Peyer's patch (tissue), 4 donors: ENCODE measurements at places on chromosomes 3 and 15. TPM values are rescaled to one million over a fixed set of nuclear protein-coding genes. Genes with fewer than 3 reads are reported as not detected.

DNA sequence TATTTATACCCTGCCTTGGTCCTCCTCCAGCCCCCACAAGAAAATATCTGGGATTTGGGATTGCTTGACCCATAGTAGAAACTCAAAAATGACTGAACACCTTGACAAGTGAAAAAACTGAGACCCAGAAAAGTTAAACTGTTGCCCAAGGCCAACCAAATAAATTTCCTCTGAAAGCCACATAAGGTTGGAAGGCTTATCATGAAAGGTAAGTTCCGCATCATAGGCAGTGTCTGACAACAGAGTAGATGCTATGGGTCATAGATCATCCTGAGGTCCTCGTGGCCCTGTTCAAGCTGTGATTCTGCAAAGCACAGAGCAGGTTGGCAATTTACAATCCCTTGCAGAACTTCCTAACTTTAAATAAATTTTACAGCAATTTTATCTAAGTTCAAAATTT lies 140.8 kb upstream of the TSC22D2 start:
- no peak overlapping the region for H3K27ac ChIP-seq
- H3K4me1 ChIP-seq = peaks cover 21% of the 10 kb centered on the region
- no peaks in the 10 kb centered on the region for H3K36me3 ChIP-seq
- no peak overlapping the region for H3K4me3 ChIP-seq
- no peak for DNase-seq

GRCh38 chr3:39668420-39668819 lies 141.0 kb upstream of the MYRIP start:
- H3K4me3 ChIP-seq = no peak overlapping the region
- H3K27ac ChIP-seq = no peak overlapping the region
- DNase-seq = no peak
- H3K27me3 ChIP-seq = no peaks in the 10 kb centered on the region
- H3K36me3 ChIP-seq = no peaks in the 10 kb centered on the region
- no peaks in the 10 kb centered on the region for H3K4me1 ChIP-seq

GRCh38 chr3:40169983-40170382 lies 139.5 kb upstream of the EIF1B start:
- DNase-seq = no peak
- H3K4me3 ChIP-seq = no peak overlapping the region
- H3K4me1 ChIP-seq = peaks cover 10% of the 10 kb centered on the region
- no peak overlapping the region for H3K27ac ChIP-seq
- H3K36me3 ChIP-seq = no peaks in the 10 kb centered on the region

- H3K27ac ChIP-seq = no peak overlapping the region
- H3K36me3 ChIP-seq = no peaks in the 10 kb centered on the region
- no peak for DNase-seq
- H3K4me3 ChIP-seq = no peak overlapping the region
- no peaks in the 10 kb centered on the region for H3K27me3 ChIP-seq
Observed at GRCh38 chr3:148366743-148367410, 330.8 kb upstream of the AGTR1 start.

DNA sequence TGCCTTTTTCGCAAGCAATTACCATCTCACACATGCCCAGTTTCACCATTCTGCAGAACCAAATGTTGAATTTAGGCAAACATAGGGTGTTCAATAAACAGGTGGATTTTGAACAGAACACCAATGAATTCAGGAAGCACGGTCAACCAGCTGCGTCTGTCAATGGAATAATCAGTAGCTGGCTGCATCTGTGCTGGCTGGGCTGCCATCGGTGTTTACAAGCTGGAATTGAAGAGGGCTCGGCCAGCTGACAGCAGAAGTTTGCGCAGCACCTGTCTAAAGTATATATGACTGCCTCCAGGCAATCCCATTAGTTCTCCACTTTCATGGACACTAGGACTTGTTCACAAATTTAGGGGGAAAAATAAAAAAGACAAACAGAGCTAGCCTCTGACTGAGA lies 996.4 kb upstream of the CFAP20DC start:
- no peak overlapping the region for H3K27ac ChIP-seq

DNA sequence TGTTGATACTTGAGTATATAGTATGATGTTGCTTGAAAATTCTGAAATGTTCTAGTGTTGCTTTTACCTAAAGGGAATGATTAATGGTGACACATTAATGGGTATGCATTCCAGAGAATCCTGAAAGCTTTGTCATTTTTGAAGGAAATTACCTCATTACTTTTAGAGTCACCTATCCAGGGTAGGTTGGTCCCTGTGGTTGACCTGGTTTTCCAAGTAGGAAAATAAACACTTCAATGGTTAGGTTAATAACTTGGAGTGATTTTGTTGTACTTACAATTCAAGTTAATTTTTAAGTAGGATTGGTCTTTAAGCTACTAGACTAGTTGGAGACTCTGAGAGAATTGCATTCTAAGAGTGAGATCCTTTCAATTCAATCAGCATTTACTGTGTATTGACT lies 31.0 kb downstream of the MITF start:
- H3K4me1 ChIP-seq = no peaks in the 10 kb centered on the region
- no peaks in the 10 kb centered on the region for H3K27me3 ChIP-seq
- no peak for DNase-seq
- H3K4me3 ChIP-seq = no peak overlapping the region
- no peak overlapping the region for H3K27ac ChIP-seq

DNA sequence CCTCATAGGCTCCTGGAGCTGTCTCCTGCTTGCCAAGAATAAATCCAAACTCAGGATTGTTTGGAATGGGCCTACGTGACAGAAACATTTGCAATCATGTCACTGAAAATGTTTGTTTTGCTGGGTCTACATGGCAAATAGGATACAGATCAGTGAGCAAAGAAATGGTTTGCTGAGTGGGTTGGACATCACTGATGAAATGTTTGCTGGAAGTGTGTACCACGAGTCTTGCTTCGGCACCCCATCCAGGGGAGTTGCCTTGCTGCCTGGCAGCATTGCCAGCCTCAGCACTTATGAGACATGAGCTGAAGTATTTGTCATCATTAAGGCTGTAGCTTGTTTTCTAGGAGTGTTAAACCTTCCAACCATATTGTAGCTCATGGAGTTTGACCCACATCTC lies 213.3 kb upstream of the CFAP20DC start:
- DNase-seq = no peak
- no peaks in the 10 kb centered on the region for H3K27me3 ChIP-seq
- no peak overlapping the region for H3K4me3 ChIP-seq
- no peaks in the 10 kb centered on the region for H3K4me1 ChIP-seq
- H3K36me3 ChIP-seq = no peaks in the 10 kb centered on the region

DNA sequence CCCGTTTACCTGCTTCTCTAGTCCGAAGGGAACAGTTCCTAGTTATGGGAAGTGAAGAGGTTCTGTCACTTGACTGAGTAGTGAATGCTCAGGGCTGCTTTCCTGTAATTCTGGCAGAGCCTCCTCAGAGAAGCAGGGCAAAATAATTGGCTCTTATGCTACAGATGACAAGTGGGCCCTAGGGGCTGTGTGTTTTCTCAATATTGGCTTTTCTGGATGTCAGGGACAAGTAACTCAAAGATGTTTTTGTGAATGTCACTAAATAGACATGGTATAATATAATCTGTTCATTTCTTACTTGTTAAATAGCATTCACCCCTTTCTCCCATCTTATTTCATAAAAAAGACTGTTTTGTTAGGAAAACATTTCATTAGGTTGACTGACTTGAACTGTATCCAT lies 40.1 kb downstream of the SGO1 start:
- no peak overlapping the region for H3K4me3 ChIP-seq
- peaks cover 21% of the 10 kb centered on the region for H3K36me3 ChIP-seq
- DNase-seq = no peak
- H3K27ac ChIP-seq = no peak overlapping the region

DNA sequence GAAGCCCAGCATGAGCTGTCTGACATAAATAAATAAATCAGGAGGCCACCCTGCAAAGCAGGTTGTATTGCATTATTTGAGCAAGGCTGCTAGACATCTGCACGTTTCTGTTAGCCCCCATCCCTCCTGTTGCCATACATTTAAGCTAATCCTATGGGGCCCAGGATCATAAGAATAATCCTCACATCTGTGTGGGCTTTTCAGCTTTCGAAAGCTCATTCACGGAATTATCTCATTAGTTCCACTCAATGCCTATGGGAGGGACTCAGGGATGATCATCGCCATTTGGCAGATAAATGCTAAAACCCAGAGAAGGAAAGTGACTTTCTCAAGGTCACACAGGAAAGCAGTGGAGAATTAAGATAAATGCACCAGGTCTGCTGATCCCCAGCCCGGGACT lies 123.4 kb downstream of the TLE3 start:
- no peak overlapping the region for H3K4me3 ChIP-seq
- no peaks in the 10 kb centered on the region for H3K4me1 ChIP-seq
- no peaks in the 10 kb centered on the region for H3K36me3 ChIP-seq

- H3K4me1 ChIP-seq = no peaks in the 10 kb centered on the region
- no peaks in the 10 kb centered on the region for H3K36me3 ChIP-seq
- no peak for DNase-seq
Observed at GRCh38 chr15:86355801-86356200, 276.1 kb downstream of the AGBL1 start.

GRCh38 chr3:114758831-114759699 lies 388.0 kb downstream of the ZBTB20 start:
- no peak for DNase-seq
- no peak overlapping the region for H3K27ac ChIP-seq
- H3K4me3 ChIP-seq = peak overlapping the region; percentile 33
- H3K36me3 ChIP-seq = no peaks in the 10 kb centered on the region
- peaks cover 10% of the 10 kb centered on the region for H3K4me1 ChIP-seq

GRCh38 chr3:194120789-194121770 lies 14.9 kb upstream of the HES1 start:
- no peaks in the 10 kb centered on the region for H3K27me3 ChIP-seq
- DNase-seq = peak; percentile 11
- H3K4me3 ChIP-seq = no peak overlapping the region
- no peaks in the 10 kb centered on the region for H3K36me3 ChIP-seq
- H3K27ac ChIP-seq = no peak overlapping the region

- no peaks in the 10 kb centered on the region for H3K27me3 ChIP-seq
- H3K4me3 ChIP-seq = no peak overlapping the region
- no peaks in the 10 kb centered on the region for H3K4me1 ChIP-seq
- DNase-seq = no peak
Observed at GRCh38 chr3:20736287-20736852, 550.4 kb upstream of the SGO1 start.

DNA sequence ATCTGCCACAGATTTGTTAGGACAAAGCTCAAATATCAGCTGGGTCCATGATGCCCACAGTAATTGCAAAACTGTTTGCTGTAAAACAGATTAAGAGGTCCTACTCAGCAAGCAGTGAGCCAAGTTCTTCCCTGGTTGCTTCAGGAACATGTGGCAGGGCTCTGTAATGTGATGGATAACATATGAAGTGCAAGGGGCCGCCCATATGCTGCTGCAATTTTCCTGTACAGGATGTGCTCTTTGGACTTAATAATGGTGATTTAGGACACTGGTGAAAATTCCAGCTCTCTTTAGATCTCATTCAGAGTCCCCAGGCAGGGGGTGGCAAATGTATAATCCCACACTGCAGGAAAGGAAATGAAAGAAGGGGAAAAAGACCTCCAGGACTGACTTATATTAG lies 289.4 kb downstream of the LSAMP start:
- no peaks in the 10 kb centered on the region for H3K36me3 ChIP-seq
- H3K27ac ChIP-seq = no peak overlapping the region
- H3K27me3 ChIP-seq = no peaks in the 10 kb centered on the region

GRCh38 chr3:184314700-184315542 lies 515 bp downstream of the EIF4G1 start:
- H3K4me3 ChIP-seq = peak overlapping the region; percentile 86
- peak overlapping the region; percentile 94 for H3K27ac ChIP-seq
- peaks cover 7% of the 10 kb centered on the region for H3K36me3 ChIP-seq
- no peaks in the 10 kb centered on the region for H3K27me3 ChIP-seq
- peak; percentile 70 for DNase-seq

GRCh38 chr15:53454535-53454842 lies 305.0 kb downstream of the WDR72 start:
- no peak overlapping the region for H3K4me3 ChIP-seq
- no peaks in the 10 kb centered on the region for H3K4me1 ChIP-seq
- no peaks in the 10 kb centered on the region for H3K36me3 ChIP-seq
- DNase-seq = no peak

- H3K36me3 ChIP-seq = no peaks in the 10 kb centered on the region
- no peaks in the 10 kb centered on the region for H3K4me1 ChIP-seq
- no peaks in the 10 kb centered on the region for H3K27me3 ChIP-seq
- no peak for DNase-seq
Observed at GRCh38 chr3:122004991-122005565, 17.0 kb downstream of the ILDR1 start.

DNA sequence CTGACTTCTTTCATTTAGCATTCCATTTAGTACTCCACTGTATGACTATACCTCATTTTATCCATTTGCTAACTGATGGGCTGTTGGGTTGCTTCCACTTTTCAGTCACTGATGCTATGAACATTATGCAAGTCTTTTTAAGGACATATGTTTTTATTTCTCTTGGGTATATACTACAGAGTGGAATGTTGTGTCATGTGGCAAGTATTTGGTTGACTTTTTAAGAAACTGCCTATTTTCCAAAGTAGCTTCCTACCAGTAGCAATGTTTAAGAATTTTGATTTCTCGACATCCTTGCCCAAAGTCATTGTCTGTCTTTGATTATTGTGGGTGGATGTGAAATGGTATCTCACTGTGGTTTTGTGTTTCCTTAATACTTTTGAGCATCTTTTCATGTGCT lies 110.1 kb upstream of the TPM1 start:
- no peaks in the 10 kb centered on the region for H3K36me3 ChIP-seq
- H3K27me3 ChIP-seq = no peaks in the 10 kb centered on the region
- no peak overlapping the region for H3K4me3 ChIP-seq
- no peak for DNase-seq
- H3K4me1 ChIP-seq = no peaks in the 10 kb centered on the region

DNA sequence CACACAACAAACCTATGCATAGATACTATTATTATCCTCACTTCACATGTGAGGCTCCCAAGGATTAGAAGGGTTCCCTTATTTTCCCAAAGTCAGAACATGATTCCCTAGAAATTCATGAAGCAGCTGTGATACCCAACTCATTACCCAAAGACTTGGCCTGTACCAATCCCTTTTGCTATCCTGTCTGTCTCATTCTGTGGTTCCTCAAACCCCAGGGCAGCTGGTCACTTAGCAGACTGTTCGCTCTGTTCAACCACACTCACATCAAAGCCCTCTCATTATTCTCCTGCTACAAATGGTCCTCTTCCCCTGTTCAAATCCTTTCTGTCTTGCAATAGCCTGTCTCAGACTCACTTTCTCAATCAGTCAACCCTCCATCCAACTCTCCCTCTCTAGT lies 154.3 kb upstream of the TRIM42 start:
- no peaks in the 10 kb centered on the region for H3K4me1 ChIP-seq
- no peak for DNase-seq
- H3K4me3 ChIP-seq = no peak overlapping the region
- H3K27me3 ChIP-seq = no peaks in the 10 kb centered on the region
- no peaks in the 10 kb centered on the region for H3K36me3 ChIP-seq
- no peak overlapping the region for H3K27ac ChIP-seq

SPINK8 gene
- total RNA-seq = not detected

COLQ gene
- total RNA-seq = 2.5 TPM

SPINT1 gene
- total RNA-seq = 103 TPM

CISH gene
- 13.5 TPM for total RNA-seq

ATP10A gene
- total RNA-seq = 4.2 TPM

RPN1 gene
- total RNA-seq = 185 TPM

ALDH1A3 gene
- total RNA-seq = 14.0 TPM

SAMMSON gene
- not detected for total RNA-seq

ALPK3 gene
- total RNA-seq = 0.83 TPM
